Central memory CD8-positive, alpha-beta T cell (primary cell): ENCODE measurements at places on chromosomes 2 and 18.
A peak's percentile ranks its signal among the peaks of the same experiment; 100 is the strongest.

DNA sequence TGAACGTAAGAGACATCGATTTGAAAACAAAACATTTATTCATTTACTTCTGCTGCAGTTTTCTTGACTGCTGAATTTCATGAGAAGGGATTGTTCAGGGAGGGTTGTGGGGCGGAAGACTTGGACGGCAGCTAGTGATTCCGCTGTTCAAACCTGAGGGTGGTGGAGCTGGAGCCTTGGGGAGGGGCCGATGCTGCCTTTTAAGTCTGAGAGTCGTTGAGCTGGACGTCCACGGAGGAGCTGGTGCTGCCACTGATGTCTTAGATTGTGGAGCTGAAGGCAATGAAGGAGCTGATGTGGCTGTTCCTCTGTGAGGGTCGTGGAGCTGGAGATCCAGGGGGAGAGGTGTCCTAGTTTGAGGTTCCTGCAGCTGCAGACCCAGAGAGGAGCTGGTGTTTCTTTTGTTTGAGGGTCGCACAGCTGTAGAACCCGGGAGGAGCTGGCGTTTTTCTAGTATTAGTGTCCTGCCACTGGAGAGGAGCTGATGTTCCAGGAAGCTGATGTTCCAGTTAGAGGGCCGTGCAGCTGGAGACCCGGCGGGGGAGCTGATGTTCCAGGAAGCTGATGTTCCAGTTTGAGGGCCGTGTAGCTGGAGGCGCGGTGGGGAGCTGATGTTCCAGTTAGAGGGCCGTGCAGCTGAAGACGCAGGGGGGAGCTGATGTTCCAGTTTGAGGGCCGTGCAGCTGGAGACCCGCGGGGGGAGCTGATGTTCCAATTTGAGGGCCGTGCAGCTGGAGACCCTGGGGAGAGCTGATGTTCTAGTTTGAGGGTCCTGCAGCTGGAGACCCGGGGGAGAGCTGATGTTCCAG is 150.9 kb downstream of the RTP5 start:
- no peak overlapping the region for H3K4me3 ChIP-seq
- H3K36me3 ChIP-seq: peaks cover 1% of the 10 kb centered on the region
- H3K27me3 ChIP-seq: peaks cover 78% of the 10 kb centered on the region
- H3K27ac ChIP-seq: no peak overlapping the region
- no peak for DNase-seq

- H3K4me1 ChIP-seq: no peaks in the 10 kb centered on the region
- no peaks in the 10 kb centered on the region for H3K36me3 ChIP-seq
- no peak overlapping the region for H3K4me3 ChIP-seq
- H3K27me3 ChIP-seq: peaks cover 32% of the 10 kb centered on the region
These were observed 118.5 kb downstream of the NRP2 start for GRCh38 chr2:205800773-205801172.

GRCh38 chr18:43661570-43661969 is 384.3 kb upstream of the SYT4 start:
- no peak overlapping the region for H3K4me3 ChIP-seq
- no peaks in the 10 kb centered on the region for H3K4me1 ChIP-seq
- H3K27me3 ChIP-seq: no peaks in the 10 kb centered on the region

GRCh38 chr2:45892425-45892745 is 240.9 kb downstream of the PRKCE start:
- H3K36me3 ChIP-seq: peaks cover 2% of the 10 kb centered on the region
- H3K4me1 ChIP-seq: peaks cover 18% of the 10 kb centered on the region
- no peak overlapping the region for H3K4me3 ChIP-seq

GRCh38 chr2:217628061-217628460 is 374.7 kb downstream of the TNS1 start:
- no peaks in the 10 kb centered on the region for H3K27me3 ChIP-seq
- no peak overlapping the region for H3K4me3 ChIP-seq
- H3K4me1 ChIP-seq: no peaks in the 10 kb centered on the region
- peaks cover 1% of the 10 kb centered on the region for H3K36me3 ChIP-seq
- H3K27ac ChIP-seq: no peak overlapping the region

GRCh38 chr2:127044165-127044718 is 62.7 kb downstream of the BIN1 start:
- peaks cover 4% of the 10 kb centered on the region for H3K4me1 ChIP-seq
- H3K27me3 ChIP-seq: no peaks in the 10 kb centered on the region
- no peak overlapping the region for H3K27ac ChIP-seq
- peaks cover 8% of the 10 kb centered on the region for H3K36me3 ChIP-seq
- DNase-seq: no peak
- H3K4me3 ChIP-seq: no peak overlapping the region

DNA sequence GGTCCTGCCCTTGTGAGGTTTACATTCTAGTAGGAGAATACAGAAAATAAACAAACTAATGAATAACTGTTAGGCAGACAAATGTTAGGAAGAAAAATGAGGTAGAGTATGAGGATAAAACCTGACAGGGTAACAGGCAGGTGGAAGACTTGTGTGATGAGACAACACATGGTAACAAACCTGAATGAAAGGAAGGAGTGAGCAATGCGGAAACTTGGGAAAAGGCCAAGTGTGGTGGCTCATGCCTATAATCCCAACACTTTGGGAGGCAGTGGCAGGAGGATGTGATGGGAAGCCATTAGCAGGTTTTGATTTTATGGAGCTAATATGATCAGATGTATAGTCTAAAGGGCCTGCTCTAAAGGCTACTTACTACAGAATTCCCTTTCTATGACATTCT is 74.2 kb downstream of the INO80D start:
- H3K27me3 ChIP-seq: no peaks in the 10 kb centered on the region
- peaks cover 51% of the 10 kb centered on the region for H3K36me3 ChIP-seq
- DNase-seq: no peak
- peak overlapping the region; percentile 2 for H3K27ac ChIP-seq
- H3K4me3 ChIP-seq: no peak overlapping the region
